Activated CD4-positive, CD25-positive, alpha-beta regulatory T cell treated with anti-CD3 and anti-CD28 coated beads, Interleukin-2, amount 50 U/mL, for 16 hours (primary cell): ENCODE measurements at places on chromosomes 2 and 18.

- DNase-seq: no peak
Measured at GRCh38 chr18:61336766-61337165, 3.5 kb downstream of the CDH20 start.

DNA sequence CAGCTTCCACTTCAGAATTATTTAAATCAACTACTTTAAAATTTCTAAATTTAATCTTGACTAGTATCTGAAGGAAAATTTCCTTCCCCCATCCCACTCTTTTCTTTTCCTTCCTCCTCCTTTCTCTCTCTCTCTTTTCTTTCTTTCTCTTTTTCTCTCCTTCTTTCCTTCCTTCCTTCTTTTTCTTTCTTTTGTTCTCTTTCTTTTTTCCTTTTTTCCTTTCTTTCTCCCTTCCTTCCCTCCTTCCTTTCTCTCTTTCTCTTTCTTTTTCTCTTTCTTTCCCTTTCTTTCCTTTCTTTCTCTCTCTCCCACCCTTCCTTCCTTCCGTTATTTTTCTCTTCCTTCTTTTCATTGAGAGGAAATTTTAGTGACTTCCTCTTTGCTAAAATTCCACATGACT, 132.0 kb upstream of the CDH19 start:
- no peak for DNase-seq

DNA sequence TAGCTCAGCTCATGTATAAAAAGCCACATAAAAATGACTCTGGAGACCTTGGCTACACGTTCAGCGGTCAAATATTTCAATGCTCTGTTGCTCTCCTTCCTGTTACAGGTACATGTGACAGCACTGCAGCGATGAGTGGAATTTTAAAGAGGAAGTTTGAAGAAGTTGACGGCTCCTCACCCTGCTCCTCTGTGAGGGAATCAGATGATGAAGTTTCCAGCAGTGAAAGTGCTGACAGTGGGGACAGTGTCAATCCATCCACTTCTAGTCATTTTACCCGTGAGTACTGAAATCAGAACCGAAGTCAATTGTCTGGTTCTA, 125.4 kb downstream of the CSRNP3 start:
- DNase-seq: no peak

DNA sequence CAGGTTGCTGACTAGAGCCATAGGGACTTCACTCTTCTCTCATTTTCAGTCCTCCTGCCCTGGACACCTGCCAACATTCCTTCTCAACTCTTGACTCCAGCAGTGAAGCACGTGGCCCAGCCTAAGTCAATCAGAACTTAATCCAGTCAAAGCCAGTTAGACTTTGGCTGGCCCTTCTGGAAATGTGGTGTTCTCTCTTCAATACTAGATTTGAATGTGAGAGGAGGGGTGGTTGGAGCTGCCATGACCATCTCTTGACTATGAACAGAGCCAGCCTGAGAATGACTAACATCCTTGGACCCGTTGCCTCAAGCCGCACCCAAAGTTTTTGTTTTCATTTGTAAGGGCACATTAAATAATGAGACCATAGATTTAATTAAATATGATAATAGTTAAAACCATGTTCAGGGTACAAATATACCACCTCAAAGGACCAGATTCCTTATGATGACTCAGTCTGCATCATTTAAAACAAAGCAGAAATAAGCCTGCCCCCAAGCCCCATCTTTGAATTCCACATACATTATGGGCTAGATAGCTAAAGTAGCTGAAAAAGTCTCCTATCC, 49.7 kb upstream of the RASGRP3 start:
- DNase-seq: no peak

DNA sequence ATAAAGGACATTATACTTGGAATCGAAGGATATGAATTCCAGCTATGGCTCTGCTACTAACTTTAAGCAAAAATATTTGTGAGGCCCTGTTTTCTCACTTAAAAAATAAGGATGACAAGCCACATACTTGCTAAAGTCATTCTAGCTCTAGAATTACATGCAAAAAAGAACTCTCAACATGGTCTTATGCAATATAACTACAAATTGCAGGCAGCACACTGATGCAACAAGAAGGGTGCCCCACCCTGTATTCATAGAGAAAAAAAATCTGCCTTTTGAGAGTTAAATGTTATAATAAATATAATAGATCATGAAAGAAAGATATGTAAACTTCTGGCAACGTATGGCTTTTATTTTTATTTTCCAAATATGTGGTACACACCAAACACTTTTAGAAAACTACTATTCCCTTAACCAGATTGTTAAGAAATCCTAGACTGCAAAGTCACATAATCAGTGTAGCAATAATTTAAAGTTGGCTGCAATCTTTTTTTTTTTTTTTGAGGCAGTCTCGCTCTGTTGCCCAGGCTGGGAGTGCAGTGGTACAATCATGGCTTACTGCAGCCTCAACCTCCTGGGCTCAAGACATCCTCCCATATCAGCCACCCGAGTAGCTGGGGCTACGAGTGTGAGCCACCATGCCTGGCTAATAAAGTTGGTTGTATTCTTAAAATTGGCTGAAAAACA, 40.2 kb upstream of the WDSUB1 start:
- DNase-seq: no peak

DNA sequence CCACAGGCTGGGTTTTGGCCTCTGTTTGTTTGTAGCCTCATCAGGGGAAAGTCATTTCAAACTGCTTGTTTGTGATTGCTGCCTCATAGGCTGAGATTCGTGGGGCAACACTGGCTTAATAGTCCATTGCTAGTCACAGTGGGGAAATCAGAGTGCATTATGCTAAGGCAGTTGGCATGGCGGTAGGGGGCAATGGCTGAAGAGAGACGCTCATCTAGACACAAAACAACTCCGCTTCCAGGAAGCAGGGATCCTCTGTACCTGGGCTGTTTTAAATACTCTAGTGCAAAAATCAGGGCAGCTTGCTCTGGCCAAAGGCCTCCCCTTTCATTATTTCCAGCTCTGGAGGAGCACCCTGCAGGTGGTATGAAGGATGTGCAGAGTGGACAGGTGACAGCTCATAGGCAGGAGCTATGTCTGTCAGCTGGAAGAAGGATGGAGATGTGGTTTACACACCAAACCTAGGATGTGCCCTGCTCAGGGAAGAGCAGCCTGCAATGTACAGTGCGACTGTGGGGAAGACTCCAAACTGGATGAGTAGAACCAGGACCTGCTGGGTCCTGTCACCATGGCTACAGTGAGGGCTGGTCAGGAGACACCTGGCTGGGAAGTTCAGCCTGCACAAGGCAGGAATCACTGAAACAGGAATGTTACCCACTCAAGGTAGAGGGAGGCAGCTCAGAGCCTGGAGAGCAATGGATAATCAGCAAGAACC, 234.3 kb downstream of the CLIP4 start:
- no peak for DNase-seq

- DNase-seq: no peak
Measured at GRCh38 chr2:60706021-60706420, 50.0 kb upstream of the PAPOLG start.

DNA sequence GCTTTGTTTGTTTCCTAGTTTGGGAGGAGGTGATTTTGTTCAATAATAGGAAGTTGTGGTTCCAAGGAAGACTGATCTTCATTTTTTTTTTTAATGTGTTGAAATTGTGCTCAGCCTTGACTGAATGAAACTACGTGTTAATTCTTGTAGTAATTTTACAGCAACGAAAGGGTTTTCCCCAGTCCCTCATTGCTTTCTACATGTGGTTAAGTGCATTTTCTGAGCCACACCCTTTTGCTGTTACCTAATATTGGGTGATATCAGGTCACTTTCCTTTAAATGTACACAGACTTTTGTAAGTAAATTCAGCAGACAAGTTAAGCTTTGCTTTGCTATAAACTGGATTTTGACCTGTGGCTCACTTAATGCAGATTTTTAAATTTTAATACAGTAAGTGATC, 73.6 kb downstream of the OTX1 start:
- no peak for DNase-seq

GRCh38 chr2:238642973-238643372, 204.9 kb upstream of the TWIST2 start:
- DNase-seq: no peak

- DNase-seq: no peak
Measured at GRCh38 chr2:44126106-44126797, 42.4 kb upstream of the PPM1B start.

DNA sequence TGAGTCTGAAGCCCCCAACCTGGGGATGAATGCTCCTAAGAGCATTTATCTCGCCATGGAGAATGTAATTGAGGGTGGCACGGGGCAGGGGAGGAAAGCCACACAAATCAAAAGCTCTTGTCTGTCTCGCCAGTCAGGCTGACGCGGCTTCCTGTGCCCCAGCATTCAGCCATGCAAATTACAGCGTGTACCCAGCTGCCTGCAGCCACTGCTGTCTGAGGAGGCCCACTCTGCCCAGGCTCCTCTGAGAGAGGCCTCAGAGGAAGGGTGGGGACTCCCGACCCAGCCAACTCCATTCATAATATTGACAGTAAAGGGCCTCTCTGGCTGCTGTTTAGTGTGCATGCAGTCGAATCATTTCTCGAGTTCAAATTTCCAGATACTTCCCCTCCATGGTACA, 22.0 kb downstream of the SMAD7 start:
- DNase-seq: peak; percentile 47

DNA sequence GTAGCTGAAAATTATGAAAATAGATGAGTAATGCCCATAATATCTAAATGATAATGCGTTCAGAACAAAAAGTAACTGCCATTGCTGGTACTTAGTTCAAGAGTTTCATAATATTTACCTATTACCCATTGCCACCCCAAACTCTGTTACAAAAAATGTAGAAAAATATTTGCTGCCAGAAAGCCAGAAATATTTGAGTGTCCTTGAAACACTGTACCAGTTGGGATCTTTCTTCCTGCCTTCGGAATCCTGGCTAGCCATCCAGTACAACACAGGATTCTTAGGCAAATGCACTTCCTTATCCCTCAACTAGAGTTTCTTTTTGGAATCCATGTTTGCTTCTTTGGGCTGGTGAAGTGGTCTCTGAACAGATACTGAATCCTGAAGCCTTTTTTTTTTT, 207.1 kb downstream of the MCFD2 start:
- no peak for DNase-seq

GRCh38 chr2:10043256-10043905, at the start of gene KLF11:
Gene KLF11, plus strand, starts transcription at chr2:10043550. Its CDS starts 167 bp downstream, at chr2:10043717.
- peak; percentile 69 for DNase-seq

DNA sequence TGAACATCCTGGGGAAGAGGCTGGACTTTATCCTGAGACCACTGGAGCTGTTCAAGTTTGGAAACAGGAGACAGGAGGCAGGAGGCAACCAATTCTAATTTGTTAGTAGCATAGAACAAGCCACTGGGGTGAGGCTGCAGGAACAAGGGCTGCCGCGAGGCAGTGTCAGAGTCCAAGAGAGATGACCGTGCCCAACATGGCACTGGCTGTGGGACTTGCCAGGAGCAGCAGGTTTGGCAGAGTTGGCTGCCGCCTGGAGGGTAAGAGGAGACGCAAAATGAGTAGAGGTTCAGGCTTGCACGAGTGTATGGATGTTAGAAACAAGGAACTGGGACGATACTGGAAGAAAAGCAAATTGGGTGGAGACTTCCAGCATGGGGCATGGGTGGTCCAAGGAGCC, 168.5 kb downstream of the TPGS2 start:
- DNase-seq: no peak

- DNase-seq: no peak
Measured at GRCh38 chr2:196205881-196206435, 34.6 kb upstream of the STK17B start.

- no peak for DNase-seq
Measured at GRCh38 chr18:7333025-7333562, 102.2 kb downstream of the LRRC30 start.

DNA sequence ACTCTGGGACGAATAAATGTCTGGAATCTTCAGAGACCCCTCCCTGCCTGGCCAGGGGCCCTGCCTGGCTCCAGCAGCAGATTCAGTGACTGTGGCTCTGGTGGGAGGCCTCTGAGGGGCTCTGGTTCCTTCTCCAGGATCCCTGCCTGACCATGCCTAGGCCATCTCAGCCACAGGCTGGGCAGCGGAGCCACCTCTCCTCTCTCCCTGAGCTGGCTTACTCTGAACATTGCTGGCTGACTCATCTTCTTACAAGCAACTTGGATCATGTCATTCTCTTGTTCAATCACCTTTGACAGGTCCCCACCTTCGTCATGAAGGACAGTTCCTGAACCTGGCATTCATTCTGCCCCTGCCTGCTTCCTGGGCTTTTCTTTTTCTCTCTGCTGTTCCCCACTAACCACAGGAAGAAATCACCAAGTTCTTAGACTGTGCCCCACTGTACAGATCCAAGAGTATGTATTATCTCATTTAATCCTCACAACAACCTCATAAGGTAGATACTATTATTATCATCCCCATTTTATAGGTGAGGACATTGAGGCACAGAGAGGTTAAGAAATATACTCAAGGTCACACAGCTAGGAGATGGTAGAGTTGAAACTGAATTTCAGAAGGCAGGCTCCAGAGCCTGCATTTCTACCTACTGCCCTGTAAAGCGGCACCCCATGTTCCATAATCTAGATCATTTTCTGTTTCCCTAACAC, 155.5 kb upstream of the SMAD2 start:
- no peak for DNase-seq

DNA sequence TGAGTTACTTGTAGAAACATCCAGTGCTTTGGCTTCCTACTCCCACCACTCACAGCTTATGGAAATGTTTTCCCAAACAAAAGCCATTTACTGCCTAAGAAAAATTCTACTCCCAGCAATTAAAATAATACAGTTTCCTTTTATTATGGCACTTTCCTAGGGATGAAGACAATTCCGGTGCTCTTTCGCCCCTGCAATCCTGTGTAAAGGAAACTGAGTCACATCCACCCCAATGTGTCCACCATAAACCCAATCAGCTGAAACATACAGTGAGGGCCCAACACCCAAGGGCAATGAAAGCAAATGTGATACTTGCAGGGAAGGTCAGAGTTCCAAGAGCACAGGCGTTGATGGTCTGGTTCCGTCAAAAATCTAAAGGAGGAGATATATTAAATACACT, 62.0 kb upstream of the ST3GAL5 start:
- no peak for DNase-seq

GRCh38 chr2:25314514-25315315, 27.0 kb downstream of the DNMT3A start:
- DNase-seq: peak; percentile 69

DNA sequence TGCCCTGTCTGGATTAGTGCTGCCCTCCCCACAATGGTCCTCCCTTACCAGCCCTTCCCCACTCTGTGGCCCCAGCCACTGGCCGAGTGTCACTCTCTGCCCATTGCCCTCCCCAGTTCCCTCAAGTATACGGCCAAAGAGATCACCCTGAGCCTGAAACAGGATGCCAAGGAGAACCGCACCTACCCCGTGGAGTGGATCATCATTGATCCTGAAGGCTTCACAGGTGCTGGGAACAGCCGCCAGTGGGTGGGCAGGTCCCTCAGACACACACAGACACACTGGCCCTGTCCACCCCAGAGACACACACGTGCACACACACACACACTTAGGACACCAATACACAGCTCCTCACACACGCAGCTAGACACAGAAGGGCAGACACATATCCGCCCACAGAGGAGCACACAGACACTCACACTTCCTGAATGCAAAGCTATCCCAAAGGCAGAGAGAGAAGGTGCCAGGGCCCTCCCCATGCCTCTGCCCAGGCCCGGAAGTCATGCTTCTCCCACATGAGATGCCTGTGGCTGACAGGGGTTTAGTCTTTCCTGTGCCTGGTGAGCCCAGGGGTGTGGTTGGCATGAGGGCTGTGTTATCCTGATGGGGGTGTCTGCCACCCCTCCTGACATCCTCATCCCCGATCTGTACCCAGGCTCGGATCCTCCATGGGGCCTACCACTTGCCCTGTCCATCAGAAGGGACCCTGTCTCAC, 2.9 kb downstream of the CHRND start:
- DNase-seq: no peak

- DNase-seq: no peak
Measured at GRCh38 chr2:128716299-128716721, 397.6 kb upstream of the HS6ST1 start.

GRCh38 chr18:58239879-58240278, 195.9 kb downstream of the NEDD4L start:
- no peak for DNase-seq

- DNase-seq: no peak
Measured at GRCh38 chr2:667332-667999, 9.7 kb downstream of the TMEM18 start.
